ENCODE measurements at places on chromosomes 2 and 18.
A peak's percentile ranks its signal among the peaks of the same experiment; 100 is the strongest.

GRCh38 chr2:86049529-86049928 is 56.2 kb downstream of the POLR1A start:
- no peak for DNase-seq

GRCh38 chr2:45578056-45578843 is 32.8 kb downstream of the SRBD1 start:
- DNase-seq = peak; percentile 43

- peak; percentile 3 for DNase-seq
Observed at GRCh38 chr2:228827056-228827700, 443.9 kb downstream of the PID1 start.

- no peak for DNase-seq
Observed at GRCh38 chr2:225584796-225585195, 185.3 kb downstream of the NYAP2 start.

GRCh38 chr2:176003958-176004357 is 1.9 kb upstream of the LNPK start:
- DNase-seq = no peak

- no peak for DNase-seq
Observed at GRCh38 chr2:43133708-43134570, 92.5 kb downstream of the ZFP36L2 start.

GRCh38 chr2:212961255-212961654 is 190.2 kb downstream of the IKZF2 start:
- no peak for DNase-seq

DNA sequence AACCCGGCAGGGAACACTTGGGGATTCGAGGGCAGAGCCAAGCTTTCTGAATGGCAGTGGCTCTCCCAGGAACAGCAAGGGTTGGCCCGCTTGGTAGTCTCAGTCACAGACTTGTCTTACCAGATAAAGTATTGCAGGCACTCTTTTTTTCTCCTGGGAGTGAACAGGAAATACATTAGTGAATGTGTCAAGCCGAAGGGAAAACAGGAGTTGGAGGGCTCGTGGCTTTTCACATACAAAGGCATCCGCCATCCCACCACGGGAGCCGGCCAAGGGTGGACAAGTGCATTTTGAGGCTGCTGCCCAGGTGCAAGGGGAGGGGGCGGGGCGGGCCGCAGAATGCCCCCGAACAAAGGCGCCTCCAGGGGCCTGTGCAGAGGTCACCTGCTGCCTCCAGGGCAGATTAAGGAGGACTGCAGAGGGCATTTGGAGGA is 163.3 kb upstream of the SIX3 start:
- DNase-seq = no peak

GRCh38 chr2:226207671-226208070 is 591.9 kb downstream of the IRS1 start:
- DNase-seq = no peak

DNA sequence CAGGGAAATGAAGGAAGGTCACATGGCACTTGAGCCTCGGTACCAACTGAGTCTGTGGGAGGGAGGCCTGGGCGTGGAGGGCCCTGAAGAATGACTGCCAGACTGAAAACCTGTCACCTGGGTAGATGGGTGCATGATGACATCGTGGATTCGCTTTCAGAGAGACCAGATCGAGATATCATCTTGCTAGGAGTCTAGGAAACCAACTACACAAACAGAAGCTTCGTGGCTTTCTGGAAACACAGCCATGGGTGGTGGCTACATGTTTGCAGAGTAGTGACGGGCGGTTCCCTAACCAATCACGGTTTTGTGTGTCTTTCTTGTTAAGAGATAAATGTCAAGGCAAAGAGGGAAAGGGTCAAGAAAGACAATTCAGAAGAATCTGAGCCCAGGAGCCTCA is 155.0 kb downstream of the EIPR1 start:
- no peak for DNase-seq

DNA sequence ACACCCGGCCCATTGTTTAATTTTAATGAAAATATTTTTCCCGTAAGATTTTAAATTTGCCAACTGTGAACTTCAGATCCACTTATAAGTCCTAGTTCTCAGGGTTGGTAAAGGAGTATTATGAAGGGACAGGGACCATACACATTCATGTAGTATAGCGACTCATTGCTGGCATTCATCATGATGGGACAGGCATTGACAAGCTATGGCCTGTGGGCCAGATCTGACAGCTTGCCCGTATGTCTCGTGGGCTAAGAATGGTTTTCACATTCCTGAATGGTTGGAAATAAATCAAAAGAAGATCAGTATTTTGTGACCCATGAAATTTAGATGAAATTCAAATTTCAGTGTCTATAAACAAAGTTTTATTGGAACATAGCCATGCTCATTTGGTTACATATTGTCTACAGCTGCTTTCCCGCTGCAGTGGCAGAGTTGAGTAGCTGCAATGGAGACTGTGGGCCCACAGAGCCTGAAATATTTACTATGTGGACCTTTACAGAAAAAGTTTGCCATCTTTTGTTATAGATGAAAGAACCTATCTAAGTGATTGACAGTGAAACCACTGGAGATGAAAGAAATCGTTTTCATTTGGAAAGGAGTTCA is 4.1 kb downstream of the RAPGEF4 start:
- DNase-seq = no peak

DNA sequence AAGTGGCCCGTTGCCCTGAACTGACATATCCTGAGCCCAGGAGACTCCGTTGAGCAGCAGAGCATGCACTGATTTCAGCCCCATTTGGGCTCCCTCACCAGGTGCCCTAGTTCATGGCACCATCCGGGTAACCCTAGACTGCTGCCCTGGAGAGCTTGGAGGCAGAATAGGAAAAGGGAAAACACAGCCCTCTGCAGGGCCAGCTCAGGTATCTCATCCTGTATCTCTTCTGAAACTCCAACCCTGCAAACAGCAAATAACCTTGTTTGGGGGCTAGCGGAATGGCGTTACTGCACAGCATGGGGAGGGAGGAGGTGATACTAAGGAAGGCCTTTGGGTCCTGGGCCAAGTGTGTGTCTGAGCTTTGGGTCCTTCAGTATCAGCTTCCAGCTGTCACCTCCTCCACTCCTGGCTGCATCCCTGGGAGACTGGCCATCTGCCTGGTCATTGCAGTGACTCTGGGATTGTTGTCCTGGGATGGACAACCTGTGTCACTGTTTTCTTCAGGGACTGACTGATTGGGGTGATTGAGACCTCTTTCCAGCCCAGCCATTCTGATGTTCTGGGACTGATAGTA is 233.8 kb upstream of the SKOR2 start:
- no peak for DNase-seq

DNA sequence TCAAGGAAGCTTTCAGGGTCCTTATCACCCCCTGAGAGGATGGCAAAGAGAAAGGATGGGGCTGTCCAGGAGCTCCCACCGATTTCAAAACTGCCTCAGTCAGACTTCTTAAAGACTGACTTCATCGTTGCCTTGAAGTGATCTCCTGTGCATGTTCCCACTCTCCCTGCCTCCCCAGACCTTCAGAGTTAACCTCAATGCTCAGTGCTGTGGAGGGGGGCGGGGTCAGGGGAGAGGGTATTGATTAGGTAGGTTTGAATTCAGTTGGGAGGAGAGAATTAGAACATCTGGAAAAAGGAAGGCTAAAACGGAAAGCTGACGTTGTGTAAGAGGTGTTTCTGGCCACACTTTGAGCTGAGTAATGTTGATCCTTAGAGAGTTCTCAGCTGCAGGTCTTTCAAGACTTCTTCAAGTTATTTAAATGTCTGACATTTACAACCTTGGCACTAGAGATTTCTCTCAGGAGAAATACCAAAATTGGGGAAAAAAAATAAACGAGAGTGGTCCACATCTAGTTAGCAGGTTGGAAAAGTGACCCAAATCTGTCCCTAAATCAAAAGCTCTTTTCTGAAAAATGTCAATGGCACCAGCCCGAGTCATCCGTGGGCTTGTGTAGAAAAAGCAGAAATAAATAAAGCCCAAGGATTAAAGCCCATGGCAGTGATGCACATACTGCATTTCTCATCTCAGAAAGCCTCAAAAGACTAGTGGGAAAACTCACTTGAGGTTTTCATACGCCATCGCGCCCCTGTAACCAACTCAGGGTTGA is 134.7 kb upstream of the EPAS1 start:
- no peak for DNase-seq

DNA sequence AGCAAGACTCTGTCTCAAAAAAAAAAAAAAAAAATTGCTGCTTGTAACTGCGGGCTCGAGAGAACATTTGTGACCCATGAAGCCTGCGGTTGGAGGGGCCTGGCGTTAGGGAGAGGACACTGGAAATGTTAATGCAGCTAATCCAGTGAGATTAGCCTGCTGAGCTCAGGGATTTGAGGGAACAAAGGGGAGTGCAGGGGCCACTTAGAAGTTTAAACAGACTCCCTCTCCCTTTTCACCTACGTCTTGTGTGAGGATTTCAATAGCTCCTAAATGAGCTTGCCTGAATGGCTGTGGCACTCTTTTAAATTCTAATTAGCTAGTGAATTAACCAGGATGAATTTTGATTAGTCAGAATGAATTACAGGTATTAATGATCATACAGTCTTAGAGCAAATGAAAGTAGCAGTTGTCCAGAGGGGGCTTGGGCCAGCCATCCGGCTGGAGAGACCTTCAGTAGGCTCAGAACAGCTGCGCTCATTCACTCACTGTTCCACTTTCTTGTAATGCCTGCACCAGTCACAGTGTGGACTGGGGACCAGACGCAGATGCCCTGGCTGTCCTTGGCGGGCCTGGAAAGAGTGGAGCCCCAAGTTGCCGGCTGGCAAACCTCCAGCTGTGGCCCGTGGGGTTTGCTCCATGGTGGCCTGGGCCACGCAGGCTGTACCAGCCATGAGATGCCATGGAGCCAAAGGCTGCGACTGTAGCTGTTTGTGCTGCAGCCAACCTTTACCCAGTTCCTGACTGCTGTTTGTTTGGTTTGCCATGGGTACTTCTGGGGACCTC is 20.8 kb downstream of the LDLRAD4 start:
- no peak for DNase-seq

- peak; percentile 63 for DNase-seq
Observed at GRCh38 chr2:220104871-220105351, 477.5 kb downstream of the SLC4A3 start.

DNA sequence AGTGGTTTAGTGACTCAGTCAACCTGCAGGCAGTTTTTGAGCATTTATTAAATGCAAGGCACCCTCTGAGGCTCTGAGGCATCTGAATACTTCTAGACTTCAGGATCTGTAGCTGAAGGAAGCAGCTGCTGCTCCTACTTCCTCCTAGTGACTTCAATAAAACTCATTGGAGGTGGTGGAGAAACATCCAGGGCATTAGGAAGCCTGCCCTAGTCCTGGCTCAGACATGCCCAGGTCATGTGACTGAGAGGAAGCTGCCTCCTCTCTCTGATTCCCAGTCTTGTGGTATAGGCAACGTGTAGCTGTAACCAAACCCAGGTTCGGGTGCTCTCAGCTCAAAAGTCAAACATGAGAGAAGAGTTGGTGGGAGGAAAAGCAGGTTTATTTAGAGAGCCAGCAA is 287.2 kb upstream of the GYPC start:
- no peak for DNase-seq
